ENCODE measurements at places on chromosomes 16 and 17.
A peak's percentile ranks its signal among the peaks of the same experiment; 100 is the strongest.

GRCh38 chr17:78019367-78019975, 61.0 kb downstream of the TNRC6C start:
- DNase-seq, result peak; percentile 51

- peak; percentile 54 for DNase-seq
These were observed 6.5 kb upstream of the PNPO start for GRCh38 chr17:47934856-47935255.

DNA sequence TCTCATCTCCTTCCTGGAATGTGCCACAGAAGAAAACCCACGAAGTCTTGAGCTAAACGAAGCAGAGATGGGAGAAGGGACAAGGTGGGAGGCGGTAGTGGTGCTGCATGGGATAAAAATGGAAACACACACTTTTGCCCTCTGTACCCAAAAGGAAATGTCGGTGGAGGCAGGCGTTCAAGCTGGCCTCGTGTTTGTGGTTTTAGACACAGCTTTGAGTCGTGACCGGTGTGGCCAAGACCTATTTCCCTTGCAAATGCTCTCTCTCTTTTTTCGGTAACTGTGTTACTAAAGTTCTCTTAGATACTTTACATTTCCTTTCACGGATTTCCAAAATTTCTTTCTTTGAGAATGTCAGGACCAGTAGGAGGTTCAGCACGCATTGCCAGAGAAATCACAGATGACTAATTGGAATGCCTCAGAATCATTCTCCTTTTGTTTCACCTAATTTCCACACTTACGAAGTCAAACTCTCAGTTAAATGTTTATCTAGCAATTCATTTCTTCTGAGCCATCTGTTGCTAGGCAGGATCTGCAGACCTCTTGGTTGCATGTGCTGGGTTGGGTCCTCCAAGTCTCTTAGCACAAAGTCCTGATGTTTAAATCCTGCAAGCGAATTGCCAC, 412.3 kb downstream of the MAF start:
- no peak for DNase-seq

DNA sequence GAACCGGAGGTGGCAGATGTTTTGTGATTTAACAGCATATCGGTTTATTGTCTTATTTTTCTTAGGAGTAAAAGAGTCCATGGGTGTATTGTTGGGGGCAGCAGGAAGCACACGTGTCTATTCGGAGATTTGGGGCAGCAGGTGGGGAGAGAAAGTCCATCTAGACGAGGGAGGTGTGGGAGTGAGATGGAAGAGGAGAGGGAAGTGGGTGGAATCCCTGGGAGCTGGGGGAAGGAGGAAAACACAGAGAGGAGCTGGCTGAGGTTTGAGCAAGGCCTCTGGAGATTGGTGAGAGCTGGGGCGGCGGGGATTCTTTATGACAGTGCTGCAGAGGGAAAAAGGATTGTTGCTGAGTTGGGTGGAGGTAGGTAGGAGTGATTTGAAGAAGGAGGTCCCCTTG, 72.1 kb downstream of the PRKCB start:
- no peak for DNase-seq

DNA sequence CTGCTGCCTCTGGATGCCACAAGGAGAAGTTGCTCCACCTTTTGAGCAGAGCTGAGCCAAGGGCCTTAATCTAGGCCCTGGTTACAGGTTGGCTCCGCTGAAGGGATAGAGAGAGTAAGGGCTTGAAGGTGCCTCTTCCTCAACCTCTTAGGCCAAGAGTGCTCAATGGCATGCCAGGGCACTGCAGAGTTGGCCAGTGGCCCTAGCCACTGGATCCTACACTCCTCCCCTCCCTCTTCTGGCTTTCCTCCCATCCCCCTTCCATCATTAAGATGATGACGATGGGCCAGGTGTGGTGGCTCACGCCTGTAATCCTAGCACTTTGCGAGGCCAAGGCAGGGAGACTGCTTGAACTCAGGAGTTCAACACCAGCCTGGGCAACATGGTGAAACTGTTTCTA, 50.5 kb downstream of the MYO18A start:
- no peak for DNase-seq

DNA sequence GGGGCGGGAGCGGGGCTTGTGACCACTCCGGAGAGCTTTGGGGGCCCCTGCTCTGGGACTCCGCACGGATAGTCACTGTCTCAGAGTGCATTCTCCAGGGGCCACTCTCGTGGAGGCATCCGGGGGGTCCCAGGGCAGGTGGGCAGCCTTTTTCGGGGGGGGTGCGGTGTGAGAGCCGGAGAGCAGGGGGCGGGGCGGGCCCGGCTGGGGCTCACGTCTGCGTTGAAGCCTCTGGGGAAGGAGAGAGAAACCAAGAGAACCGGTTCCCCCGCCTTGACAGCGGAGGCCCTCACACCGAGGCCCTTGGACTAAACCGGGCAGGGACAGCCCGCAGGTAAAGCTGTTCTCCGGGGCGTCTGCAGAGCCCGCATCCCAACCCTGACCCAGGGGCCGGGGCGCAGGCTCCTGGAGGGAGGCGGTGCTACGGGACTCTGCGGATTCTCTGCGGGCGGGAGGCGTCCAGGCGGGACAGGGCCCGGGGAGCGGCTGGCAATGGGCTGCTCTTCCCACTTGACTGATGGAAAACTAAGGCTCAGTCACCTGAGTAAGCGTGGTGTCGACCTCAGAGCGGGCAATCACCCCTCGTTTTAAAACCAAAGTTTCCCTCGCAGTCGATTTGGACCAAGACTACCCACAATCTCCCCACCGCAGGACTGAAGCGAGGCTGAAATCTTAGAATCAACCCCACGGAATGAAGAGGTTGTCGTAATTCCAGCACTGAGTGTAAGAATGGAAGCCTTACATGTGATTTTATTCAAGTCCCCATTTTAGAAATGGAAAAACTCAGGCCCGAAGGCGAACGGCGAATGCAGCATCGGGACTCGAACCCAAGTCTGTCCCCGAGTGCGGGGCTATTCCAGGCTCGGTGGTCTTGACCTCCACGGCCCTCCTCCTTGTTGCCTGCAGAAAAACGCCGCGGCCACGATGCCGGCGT, 49.6 kb upstream of the AMZ2 start:
- no peak for DNase-seq

- no peak for DNase-seq
These were observed 633 bp upstream of the NOL3 start for GRCh38 chr16:67169642-67170167.

DNA sequence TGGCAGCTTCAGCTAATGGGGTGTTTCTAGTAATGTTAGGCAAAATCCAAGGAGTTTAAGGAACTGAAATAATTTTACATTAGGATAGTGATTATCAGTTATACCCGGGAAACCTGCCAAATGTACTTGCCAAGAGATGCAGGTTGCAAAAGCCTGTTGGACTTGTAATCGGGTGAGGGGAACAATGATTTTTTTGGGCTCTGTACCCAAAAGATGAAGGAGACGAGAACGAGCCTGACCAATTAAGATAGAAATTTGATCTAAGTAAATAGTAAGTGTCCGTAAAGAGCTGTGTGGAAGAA, 56.3 kb upstream of the ARL4D start:
- DNase-seq, result no peak

DNA sequence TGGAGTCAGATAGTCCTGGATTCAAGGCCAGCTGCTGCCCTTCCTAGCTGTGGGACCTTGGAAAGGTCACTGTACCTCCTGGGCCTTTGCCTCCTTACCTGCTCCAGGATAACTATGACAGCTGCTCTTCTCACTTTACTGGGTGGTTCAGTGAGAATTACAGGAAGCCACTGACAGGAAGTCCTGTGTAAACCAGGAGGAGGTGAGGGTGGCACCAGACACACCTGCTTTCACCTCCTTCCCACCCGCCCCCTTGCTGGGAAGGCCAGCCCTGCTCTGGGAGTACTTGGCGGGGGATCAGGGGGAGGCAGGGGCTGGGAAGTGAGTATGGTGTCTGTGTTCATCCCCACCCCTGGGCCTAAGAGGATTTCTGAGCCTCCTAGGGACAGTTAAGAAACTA, 42.6 kb downstream of the CPNE2 start:
- DNase-seq, result no peak

DNA sequence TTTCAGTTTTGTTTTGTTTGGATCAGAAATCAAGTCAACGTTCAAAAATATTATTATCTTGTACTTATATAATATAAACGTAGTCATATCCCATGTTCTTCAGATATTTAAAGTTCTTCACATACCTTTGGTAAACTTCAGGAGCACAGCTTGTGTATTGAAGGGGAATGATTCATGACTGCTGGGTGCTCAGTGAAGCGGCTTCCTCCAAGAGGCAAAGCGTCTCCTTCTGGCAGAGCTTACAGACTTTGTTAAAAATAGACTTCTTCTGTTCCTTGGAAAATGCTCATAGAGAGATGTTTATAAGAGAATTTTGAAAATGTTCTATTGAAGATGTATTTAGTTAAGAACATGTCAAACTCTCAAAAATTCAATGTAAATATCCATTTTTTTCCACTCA, 155.6 kb upstream of the CNTNAP4 start:
- no peak for DNase-seq

DNA sequence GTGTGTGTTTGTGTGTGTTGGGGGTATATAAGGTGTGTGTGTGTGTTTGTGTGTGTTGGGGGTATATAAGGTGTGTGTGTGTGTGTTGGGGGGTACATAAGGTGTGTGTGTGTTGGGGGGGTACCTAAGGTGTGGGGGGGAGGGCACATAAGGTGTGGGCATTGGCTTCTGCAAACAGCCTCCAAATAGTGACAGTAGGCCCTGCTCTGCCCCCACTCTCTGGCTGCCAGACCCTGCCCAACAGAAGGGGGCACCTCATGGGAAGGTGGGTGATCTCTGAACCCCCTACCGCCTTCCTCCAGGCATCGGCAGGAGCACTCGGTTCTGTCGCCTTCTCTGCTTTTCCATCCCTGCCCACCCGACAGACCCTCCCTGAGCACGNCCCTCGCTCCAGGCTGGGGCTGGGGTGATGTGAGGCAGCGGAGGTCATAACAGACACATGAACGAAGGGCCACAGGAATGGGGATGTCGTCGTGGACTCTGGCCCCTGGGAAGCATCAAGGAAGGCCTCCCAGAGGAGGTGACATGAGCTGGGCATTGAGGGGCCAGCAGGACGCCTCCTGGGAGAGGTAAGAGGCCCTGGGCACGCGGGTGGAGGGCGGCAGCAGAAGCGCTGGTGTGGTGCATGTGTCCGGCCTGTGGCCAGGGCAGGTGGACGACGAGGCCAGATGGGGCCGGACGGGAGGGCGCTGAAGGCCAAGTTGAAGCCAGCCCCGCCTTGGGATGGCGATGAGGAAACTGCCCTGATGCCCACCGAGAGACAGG, 136.6 kb upstream of the RPH3AL start:
- DNase-seq, result peak; percentile 47

DNA sequence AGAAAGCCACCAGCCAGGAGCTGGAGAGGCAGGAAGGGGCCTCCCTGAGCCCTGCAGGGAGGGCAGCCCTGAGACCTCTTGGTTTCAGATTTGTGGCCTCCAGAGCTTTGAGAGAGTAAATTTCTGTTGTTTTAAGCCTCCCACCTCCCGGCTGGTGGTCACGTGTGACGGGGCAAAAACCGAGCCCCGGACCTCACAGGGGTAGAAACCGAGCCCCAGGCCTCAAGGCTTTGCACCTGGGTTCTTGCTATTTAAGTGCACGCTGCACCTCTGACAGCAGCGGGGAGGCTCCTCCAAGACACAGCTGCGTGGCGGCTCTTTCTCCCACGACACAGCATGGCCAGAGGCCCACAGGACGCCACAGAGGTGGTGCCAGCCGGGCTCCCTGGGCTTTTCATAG, 17.4 kb upstream of the ZC3H18 start:
- DNase-seq, result no peak

- DNase-seq, result peak; percentile 6
These were observed 1.0 kb downstream of the TACO1 start for GRCh38 chr17:63601439-63602371.

DNA sequence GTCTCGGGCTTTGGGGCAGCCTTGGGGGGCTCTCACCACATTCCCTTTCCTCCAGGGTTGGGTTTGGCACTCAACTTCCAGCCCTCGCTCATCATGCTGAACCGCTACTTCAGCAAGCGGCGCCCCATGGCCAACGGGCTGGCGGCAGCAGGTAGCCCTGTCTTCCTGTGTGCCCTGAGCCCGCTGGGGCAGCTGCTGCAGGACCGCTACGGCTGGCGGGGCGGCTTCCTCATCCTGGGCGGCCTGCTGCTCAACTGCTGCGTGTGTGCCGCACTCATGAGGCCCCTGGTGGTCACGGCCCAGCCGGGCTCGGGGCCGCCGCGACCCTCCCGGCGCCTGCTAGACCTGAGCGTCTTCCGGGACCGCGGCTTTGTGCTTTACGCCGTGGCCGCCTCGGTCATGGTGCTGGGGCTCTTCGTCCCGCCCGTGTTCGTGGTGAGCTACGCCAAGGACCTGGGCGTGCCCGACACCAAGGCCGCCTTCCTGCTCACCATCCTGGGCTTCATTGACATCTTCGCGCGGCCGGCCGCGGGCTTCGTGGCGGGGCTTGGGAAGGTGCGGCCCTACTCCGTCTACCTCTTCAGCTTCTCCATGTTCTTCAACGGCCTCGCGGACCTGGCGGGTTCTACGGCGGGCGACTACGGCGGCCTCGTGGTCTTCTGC, 8.4 kb downstream of the SLC16A3 start:
- DNase-seq, result no peak

DNA sequence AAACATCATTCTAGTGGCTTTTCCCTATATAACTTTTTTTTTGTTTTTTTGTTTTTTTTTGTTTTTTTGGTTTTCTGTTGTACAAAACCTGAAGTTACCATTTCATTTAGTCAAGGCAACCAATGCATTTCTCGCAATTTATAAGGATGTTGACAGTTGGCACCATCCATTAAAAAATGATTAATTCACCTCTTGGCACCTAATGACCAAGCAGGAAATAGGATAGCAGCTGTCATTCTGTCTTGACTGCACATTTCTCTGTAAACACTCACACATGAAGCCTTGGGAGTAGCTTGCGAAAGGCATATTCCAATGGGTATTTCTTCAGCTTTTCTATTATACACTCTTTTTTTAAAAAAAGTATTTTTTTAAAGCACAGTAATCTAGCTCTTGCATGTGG, 77.5 kb downstream of the SYCE1L start:
- DNase-seq, result no peak

DNA sequence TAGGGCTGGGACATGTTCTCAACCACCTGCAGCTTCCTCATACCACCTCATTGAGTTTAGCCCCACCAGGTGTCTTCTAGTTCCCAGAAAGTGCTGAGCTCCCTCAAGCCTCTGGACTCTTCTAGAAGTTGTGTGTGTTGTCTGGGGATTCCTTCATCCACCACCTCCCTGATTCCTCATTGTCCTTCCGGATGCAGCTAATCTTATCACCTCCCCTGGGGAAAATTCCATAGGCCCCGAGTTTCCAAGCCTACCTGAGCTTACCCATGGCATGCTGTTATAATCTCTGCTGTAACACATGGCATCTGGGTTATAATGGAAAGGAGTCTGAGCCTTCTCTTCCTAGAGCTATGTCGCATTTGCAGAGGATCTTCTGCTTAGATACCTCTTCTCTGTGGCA, 243.5 kb upstream of the SDK2 start:
- no peak for DNase-seq

DNA sequence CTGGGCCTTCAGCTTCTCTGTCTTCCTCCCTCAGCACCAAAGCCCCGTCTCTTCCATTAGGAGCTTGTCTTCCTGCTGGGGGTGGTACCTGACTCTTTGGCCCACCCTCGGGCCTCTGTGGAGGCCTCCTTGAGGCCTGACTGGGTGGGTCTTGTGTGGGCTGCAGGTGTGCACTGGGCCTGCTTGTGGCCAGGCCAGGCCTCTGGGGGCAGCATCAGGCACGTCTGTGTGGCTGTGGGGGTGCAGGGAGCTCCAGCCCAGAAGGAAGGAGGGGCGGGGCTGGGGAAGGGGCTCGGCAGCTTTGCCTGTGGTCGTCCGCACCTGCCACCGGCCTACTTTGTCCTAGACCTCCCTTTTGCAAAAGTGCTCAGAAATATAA, 7.0 kb downstream of the PIGQ start:
- no peak for DNase-seq
